ENCODE measurements at places on chromosomes 6 and 20. TPM values are rescaled to one million over a fixed set of nuclear protein-coding genes. Genes with fewer than 3 reads are reported as not detected.

DNA sequence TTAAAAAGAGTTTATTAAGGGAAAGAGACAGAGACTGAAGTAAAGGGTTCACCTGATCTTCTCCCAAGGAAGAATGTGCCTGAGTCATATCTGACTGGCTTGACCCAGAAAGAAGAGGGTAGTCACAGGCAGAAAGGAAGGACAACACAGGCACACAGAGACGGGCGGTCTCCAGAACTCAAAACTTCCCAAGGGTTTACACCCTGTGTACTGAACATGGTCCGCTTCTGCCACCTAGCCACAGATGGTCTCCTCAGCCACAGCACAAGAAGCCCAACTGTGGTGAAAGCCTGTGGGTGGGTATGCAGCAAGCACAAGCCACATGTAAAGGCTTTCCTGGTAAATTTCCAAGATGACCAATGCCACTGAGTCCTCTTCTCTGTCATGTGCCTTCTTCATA is 17.2 kb downstream of the UNC5CL start:
- DNase-seq = no peak

DNA sequence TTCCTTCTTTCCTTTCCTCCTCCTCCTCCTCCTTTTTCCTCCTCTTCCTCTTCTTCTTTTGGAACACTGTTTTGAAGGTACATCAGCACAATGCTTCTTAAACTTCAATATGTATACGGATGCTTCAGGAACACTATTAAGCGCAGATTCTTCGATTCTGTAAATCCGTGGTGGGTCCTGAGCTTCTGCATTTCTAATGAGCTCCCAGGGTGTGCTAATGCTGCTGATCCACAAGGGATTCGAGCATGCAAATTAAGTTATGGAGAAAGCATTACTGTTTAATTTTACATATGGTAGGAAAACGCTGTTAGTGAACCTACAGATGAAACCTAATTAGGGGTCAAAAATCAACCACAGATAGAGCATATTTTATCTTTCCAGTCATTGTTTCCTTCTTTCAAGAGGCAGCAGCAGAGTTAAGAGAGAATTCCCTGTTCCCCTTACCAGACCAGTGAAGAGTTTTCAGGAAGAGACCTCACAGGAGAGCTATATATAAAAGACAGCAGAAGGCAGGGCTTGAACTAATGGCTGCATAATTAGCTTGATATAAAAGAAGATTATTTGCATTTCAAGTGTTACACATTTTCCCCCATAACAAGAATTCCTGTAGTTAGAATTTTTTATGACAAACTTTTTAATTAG is 47.2 kb downstream of the KIF13A start:
- DNase-seq = no peak

- no peak for DNase-seq
These were observed 89.9 kb downstream of the PDE7B start for GRCh38 chr6:135941275-135942025.

DNA sequence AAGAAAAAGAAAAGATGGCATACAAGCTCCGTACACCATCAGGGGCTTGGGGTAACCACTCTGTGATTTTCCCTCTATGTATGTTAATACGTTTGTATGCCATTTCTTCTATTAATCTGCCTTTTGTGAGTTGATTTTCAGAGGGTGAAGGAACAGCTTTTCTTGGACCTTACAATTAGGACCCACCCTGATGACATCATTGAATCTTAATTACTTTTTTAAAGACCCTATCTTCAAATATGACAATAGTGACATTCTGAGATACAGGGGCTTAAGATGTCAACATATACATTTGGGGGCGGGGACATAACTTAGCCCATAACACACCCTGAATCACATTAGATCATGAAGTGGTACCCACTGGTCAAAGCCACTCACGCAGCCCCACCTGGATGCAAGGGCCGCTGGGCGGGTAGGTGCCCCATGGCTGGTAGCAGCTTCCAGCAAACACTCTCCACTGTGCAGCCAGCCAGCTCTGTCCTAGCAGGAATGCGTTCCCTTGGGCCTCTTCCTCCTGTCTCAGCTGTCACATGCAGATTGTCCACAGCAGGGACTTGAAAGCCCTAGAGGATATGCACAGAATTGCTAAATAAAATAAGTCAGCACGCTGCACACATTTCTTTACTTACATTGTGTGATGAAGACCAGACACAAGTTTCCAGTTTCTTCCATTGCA is 74.5 kb downstream of the FOXF2 start:
- DNase-seq = no peak

- no peak for DNase-seq
These were observed 13.9 kb downstream of the CHRNA4 start for GRCh38 chr20:63347081-63347741.

- DNase-seq = no peak
These were observed 41.1 kb upstream of the SPACA1 start for GRCh38 chr6:88006557-88006956.

DNA sequence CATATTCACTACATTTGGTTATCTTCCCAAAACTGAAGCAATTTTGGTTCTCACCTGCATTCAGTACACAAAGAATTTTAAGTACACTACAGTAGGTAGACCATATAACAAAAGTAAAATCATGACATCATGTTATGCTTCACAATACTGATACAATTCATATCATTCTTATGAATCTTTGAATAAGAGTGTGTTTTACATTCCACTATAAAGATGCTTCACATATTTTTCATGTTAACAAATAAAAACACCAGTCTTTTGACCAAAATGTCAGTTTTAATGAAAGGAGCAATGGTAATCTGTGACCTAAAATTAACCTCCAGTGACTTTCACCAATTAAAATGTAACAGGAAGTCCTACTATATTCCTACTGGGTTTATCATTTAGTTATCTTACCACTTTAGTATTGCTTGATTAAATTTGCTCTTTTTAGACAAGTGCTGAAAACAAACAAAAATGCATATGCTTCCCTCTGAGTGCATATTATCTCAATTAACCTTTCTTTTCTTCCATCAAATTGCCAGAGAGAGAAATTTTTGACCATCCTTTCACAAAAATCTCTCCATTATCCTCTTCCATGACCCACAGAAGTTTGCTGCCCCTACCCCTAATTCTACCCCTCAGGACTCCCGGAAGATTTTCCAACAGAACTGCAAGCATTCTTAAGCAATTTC is 49.3 kb downstream of the PHIP start:
- DNase-seq = no peak

The HCRTR2 gene
- total RNA-seq = 0.30 TPM

The EFCAB8 gene
- total RNA-seq = not detected

The ATP6V1G2 gene
- not detected for total RNA-seq

Measured in lower leg skin (tissue), 4 donors.